ENCODE measurements at places on chromosomes 2 and 18. TPM values are rescaled to one million over a fixed set of nuclear protein-coding genes. Genes with fewer than 3 reads are reported as not detected.
A peak's percentile ranks its signal among the peaks of the same experiment; 100 is the strongest.

- no peak for DNase-seq
Observed at GRCh38 chr2:33645861-33646260, 46.8 kb upstream of the FAM98A start.

DNA sequence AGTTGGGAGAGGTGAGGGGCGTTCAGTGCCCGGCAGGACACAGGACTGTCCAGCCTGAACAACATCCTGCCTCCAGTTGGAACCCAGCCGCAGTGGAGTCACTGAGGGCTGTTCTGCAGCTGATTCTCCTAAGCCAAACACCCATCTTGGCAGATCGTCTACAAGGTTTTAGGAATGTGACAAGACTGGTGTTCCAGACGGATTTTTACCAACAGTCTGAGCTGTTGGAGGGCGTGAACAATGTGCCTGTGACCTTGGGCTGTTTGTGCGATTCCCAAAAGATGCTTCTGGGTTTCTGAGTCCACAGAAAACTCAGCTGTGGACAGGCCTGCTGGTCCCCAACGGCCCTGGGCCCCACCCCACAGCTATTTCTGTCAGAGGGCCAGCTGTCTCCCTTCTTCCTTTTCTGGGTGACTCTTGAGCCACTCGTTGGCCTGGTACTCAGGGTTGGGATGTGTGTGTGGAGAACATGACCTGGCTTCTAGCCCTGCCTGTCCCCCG, 5.7 kb downstream of the LRRFIP1 start:
- DNase-seq: no peak

DNA sequence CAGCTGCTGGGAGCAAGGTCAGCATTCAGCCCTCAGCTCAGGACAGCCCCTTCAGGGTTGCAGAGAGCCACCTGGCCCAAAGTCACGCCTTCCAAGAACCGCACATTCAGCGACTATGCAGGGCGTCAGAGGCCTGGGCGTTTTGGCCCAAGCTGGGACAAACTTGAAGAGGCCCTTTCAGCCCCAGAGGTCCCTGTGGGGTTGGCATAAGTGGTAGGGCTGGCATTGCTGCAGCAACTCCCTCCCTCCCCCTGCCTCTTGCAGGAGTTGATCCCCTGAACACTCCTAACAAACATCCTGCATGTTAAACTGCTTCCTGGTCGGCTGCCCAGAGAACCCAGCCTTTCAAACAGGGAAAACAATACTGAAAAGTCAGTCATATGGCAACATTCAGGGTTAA, 192.9 kb upstream of the SMAD2 start:
- no peak for DNase-seq

GRCh38 chr2:220687231-220687843, 884.8 kb downstream of the EPHA4 start:
- DNase-seq: peak; percentile 86

The TMEM200C gene
- not detected for total RNA-seq

The CDH7 gene
- total RNA-seq: not detected

The RAB17 gene
- total RNA-seq: not detected

GRCh38 chr2:178908810-178909209, 101.6 kb upstream of the TTN start:
- no peak for DNase-seq

DNA sequence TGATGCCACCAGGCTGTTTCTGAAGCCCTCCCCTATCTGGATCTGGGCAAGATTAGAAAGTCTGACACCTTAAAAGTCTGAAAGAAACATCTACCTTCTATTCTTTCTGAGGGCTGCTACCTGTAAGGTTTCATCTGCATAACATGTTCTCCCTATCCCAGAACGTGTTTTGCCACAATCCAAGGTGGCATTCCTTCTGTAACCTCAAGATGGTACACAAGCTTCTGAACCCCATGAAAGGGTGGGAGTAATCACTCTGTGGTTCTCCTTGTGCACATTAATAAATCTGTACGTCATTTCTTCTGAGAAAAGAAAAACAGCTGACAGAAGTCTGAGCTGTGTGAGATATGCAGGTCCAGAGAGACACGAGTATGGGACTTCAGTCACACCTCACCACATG, 41.8 kb upstream of the MSH6 start:
- no peak for DNase-seq

DNA sequence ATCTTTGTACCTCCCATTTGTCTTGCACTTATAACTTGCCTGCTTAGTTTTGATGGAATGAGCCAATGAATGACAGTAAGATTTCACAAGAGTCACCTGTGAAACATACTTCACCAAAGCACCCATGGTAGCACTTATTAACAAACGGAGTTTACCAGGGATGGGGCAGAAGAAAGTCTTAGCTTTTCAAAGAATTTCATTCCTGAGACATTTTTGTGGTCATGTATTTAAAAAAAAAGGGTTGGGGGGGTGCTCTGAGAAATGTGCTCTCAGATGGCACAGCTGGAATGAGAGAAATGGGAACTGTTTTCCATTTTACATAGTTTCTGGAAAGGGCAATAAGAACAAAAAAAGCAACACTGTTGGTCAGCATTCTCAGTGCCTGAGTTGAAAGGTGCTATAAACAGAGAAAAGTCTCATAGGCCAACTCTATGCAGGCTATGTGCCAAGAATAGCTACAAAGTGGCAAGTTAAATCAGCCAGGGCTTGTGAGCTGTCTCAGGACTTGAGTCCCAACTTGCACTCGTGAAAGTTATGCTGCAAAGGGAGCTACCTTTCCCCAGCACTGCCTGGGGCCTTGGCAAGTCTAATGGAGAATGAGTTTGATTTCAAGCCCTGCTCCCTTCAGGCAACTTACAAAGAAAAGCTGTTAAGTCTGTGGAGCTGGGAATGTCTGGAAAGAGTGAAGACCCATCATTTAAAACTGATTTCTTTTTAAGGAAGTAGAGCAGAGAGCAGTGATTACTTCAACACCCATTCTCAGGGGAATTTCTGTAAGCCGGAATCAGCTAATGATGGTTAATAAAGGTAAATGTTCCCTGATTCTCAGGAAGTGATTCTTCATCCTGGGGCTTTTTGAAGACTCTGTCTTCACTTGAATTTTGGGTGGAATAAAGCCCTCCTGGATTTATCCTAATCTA, 170.6 kb downstream of the SLC8A1 start:
- no peak for DNase-seq

- no peak for DNase-seq
Observed at GRCh38 chr18:75422341-75422910, 5.1 kb downstream of the SMIM21 start.

The ASB18 gene
- total RNA-seq: not detected

The NT5C1B gene
- total RNA-seq: not detected

DNA sequence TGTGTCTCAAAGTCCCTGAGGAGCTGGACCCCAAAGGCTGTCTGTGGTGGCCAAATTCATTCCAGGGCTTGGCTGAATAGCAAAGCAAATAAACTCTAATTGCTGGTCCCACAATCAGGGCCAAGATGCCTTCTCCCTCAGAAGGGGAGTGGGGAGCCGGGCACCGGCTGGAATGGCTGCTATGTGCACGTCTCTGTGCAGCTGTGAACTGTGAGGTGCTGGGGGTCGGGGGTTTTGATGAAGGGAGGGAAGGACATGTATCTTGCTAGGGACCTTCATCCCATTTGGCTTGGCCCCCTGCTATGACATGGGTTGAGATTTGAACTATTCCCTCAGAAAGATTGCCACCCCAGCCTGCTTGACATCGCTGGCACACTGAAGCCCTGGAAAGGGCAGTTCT, 60.4 kb downstream of the CIB4 start:
- no peak for DNase-seq

The CROCC2 gene
- not detected for total RNA-seq

GRCh38 chr2:191869178-191869577, 22.3 kb upstream of the CAVIN2 start:
- DNase-seq: no peak

- DNase-seq: no peak
Observed at GRCh38 chr2:10914272-10914693, 2.5 kb downstream of the KCNF1 start.

The C2orf74 gene
- total RNA-seq: 8.7 TPM

DNA sequence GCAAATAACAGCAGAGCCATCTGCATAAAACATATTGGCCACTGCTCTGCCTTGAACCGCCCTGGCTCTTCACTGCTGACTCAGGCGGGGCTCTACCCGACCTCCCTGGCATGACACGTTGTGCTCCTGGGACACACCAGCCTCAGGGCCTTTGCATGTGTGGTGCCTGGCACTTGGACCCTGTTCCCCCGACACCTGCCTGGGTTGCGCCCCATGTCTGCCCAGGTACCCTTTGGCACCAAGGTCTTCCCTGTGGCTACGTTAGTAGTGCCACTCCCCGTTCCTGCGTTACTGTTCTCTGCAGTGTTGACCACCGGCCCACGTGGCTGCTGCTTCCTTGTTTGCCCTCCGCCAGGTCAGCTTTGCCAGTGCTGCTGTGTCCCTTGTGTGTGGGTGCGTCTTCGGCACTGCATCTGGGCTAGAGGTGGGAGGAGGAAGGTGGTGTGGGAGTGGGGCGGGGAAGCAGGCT, 20.3 kb downstream of the ATG4B start:
- no peak for DNase-seq

DNA sequence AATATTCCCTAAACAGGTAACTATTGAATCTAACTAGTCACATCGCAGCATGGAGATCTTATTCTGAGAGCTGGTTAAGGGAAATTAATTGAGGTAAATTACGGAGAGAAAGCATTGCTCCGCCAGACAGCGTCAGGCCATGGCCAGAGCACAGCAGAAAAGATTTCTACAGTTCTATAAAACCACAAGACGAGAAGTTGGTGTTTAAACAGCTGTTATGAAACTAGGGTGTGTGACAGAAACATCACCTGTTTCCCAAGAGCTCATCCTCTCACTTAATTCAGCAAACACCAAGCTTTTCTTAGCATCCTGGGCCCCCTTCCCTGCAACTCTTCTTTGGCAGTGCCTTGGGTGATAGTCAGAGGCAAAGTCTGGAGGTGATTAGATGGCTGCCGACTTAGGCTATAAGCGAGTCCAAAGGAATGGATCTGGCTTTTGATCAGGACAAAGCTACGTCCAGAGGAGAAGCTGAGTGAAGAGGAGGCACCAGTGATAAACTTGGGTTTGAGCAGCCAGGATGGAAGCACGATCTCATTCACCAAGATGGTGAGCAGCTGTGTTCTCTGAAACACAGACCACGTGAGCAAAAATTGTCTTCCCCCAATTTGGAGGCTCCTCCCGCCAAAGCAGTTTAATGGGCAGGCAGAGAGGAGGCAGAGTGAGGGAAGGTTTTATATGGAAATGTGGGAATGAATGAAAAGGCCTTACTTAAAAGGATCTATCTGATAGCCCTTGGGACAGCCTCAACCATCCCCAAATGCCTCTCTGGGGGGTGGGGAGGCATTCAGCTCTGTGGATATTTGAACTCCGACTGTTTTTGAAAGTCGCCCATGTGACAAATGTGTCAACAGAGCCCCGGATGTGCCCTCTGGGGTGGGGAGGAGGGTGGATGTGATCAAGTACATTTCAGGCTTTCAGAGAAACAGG, 57.8 kb downstream of the PKDCC start:
- DNase-seq: peak; percentile 93

The FIGN gene
- total RNA-seq: not detected

- peak; percentile 91 for DNase-seq
Observed at GRCh38 chr2:240557808-240558207, at the start of gene ANKMY1. Gene ANKMY1, minus strand, starts transcription at chr2:240557988. Its CDS starts 653 bp downstream, at chr2:240557335.

The CNDP1 gene
- not detected for total RNA-seq

DNA sequence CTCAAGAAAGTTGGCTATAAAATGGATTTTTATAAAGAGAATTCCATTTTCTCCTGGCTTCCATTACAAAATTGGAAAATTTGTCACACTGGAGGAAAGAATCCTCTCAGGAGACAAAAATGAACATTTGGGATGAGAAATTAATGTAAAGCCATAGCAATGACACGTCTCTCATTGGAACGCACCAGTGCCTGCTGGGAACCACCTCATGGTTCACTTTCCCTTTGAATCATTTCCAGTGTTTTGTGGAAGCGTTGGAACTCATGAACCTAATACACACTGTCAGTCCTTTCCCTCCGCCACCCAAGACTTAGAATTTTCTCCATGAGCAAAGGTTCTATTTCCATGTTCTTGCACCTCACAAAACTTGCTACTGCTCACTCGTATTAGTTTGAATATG, 21.0 kb upstream of the NRP2 start:
- no peak for DNase-seq

DNA sequence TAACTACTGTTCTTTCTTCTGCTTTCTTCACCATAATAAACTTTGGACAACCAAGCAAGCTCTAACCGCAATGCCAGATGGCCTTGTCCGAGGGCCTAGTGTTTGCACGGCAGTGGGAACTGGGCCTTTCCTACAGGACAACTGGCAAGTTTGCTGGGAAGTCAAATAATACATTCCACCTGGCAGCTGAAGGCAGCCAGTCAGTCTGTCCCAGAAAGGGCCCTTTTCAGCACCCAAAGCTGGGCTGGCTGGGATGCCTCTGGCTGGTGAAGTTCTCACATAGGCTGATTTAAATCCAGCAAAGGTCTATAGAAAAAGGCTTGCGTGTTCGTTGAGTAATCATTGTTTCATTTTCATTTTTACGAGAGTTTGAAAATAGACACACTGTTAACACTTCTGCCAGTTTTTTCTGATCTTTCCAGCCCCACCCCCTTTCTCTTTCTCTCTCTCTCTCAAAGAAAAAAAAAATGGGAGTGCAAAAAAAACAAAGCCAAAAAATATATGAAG, 110.0 kb upstream of the EPAS1 start:
- DNase-seq: peak; percentile 84

DNA sequence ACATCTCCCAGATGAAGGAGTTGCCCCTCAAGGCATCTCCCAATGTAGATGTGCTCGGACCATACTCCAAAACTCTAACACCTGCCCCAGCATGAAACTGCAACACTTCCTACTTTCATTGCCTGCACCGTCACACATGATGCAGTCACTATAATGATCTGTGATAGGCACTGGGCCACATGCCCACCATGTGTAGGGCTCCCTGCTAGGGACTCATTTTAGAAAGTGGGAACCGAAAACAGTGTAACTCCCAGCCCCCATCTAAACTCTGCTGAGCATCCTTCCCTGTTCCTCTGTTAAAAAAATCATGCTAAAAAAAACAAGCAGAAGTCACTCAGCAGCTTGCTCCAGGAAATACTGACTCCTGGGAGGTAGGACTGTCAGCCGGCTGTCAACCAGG, 496.1 kb upstream of the RAB6C start:
- peak; percentile 15 for DNase-seq

The CAPN14 gene
- total RNA-seq: 0.07 TPM

GRCh38 chr2:810397-810796, 133.2 kb upstream of the TMEM18 start:
- DNase-seq: peak; percentile 34
